ENCODE measurements at places on chromosomes 5 and 9.

- peak; percentile 88 for DNase-seq
Measured at GRCh38 chr5:148794729-148795561, 31.5 kb upstream of the ADRB2 start.

DNA sequence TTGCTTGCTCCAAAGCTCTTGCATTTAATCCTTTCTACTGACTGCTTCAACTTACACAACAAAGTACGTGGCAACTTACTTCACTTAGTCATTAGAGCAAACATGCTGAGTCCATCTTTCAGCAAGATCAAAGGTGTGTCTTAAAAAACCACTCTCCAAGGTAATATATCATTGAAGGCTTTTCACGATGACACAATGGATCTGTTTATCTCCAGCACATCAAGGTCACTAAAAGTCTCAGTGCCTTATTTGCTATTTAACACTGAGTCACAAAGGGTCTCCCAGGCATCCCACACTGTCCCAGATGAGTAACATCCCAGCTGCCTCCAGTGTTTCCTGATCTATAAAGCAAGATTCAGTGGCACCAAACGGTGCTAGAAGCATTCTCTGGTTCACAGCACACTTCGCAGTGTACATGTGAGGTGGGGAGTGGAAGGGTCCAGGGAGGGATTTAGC lies 3.7 kb upstream of the CLK4 start:
- DNase-seq: no peak

DNA sequence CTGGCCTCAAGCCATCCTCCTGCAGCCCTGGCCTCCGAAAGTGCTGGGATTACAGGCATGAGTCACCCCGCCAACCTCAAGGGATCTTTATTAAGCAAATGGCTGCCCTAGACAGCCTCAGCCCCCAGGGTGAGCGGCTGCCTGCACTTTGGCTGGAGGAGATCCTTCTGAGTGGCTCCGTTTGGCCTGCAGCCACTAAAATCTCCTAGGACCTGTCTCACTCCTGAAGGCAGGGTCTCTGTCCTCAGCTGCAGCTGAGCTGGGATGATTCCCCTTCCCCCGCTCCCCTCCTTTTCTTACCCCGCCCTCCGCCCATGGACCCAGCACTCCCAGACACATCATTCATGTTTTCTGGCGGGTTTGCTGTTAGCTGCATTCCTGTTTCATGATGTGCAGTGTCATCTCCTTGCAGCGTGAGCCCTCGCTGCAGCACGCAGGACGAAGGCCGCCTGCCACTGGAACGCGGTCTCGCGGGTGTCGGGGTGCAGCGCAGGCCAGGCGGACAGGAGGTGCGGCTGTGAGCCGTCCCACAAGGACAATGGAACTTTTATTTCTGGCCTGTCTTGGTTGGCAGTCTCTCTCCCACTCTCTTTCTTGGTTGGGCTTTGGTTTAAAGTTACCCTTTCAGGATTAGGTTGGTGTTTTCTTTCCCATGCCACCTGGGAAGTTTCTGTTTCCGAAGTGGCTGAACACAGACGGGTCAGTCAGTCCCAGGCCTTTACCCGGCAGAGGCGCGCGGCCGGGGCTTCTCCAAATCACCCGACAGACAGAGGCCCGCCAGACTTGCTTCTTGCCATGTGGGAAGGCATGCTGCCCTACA lies 137.1 kb downstream of the FOXD1 start:
- DNase-seq: no peak

GRCh38 chr5:39518516-39518915 lies 93.7 kb upstream of the DAB2 start:
- DNase-seq: no peak

DNA sequence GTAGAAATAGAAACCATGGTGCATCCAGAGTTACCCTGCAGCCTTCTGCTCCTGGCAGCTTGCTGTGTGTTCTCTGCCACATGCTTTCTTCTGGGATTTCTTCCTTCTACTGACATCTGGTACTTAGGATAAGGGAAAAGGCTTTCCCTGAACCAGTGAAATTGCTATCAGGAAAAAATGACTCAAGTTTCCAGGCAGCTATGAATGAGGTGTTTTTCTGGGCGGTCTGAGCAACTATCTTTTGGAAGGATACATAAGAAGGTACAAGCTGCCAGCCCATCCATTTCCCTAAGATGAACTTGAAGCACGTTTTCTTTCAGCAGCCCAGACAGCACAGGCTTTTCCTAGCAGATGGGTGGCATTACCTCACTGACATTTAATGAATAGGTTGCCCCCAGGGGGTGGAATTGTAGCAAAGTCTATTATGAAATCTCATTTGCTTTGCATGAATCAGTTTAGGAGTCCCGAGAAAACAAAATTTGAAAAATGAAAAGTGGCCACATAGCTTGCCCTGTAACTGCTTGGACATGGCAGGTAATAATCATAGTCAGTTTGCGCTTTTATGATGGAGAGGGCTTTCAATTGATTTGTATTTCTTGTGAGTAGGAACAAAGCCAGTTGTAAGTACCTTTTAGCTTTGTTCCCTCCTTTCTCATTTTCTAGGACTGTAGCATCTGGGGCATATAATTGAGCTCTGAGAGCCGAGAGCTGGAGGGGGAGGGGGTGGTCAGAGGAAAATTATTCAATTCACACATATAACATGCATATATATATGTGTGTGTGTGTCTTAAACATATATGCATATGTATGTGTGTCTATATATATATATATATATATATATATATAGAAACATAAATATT lies 108.5 kb downstream of the C9orf152 start:
- DNase-seq: no peak

DNA sequence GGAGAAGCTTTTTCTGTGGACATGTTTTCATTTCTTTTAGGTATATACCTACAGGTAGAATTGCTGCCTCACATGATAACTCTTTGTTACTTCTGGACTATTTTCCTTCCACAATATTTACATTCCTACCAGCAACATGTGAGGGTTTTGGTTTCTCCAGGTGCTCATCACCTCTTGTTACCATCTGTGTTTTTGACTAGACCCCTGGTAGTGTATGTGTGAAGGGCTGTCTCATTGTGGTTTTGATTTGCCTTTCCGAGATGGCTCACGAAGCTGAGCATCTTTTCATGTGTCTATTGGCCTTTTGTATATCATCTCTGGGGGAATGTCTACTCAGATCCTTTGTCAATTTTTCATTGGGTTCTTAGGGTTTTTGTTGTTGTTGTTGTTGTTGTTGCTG lies 17.2 kb upstream of the RANBP17 start:
- no peak for DNase-seq

GRCh38 chr9:84296146-84296843 lies 44.3 kb downstream of the SLC28A3 start:
- DNase-seq: peak; percentile 88

GRCh38 chr5:52638732-52639131 lies 149.0 kb upstream of the ITGA1 start:
- DNase-seq: no peak

- DNase-seq: no peak
Measured at GRCh38 chr5:145203193-145203592, 631.9 kb downstream of the PRELID2 start.

- no peak for DNase-seq
Measured at GRCh38 chr5:158707534-158707933, 392.2 kb downstream of the EBF1 start.

- DNase-seq: no peak
Measured at GRCh38 chr5:109083937-109084336, 325.8 kb downstream of the PJA2 start.

GRCh38 chr9:90020276-90020871 lies 415.6 kb downstream of the GADD45G start:
- DNase-seq: peak; percentile 69

DNA sequence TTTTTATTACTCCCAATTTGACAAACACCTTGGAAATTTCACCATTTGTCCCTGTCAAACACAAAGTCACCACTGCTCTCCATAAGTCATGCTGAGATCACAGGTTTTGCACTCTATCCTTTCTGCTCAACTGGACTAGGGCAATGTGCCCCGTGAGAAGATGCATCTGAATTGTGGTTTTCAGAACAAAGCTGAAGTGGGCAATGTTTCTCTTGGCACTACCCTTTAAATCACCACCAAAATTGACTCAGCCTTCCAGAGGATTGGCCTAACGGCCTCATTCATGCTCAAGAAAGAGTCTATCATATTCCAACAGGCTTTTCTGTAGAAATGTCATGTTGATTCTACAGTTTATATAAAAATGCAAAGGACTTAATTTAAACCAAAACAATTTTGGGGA lies 81.0 kb upstream of the TRIO start:
- DNase-seq: no peak

- peak; percentile 30 for DNase-seq
Measured at GRCh38 chr5:36177715-36178523, 26.0 kb downstream of the SKP2 start.

DNA sequence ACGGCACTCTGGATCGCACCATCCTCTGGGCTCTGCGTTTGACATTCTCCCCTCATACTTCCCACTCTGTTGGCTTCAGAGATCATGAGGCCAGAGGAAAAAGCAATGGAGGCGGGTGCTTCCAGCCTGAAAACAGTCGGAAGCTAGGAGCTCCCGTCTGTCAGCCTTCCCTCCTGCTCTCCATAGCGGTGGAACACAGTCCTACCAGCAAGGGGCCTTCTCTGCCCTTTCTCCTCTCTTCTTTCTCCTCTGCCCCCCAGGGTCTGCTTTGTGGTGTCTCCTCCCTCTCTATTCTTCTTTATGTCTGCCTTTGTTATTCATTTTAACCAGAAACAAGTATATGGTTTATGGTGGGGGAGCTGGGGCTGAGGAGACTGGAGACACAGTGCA lies 152.5 kb upstream of the NFIB start:
- DNase-seq: no peak

- no peak for DNase-seq
Measured at GRCh38 chr5:167525004-167525403, 766.4 kb upstream of the WWC1 start.

GRCh38 chr9:13734601-13735000 lies 455.1 kb upstream of the MPDZ start:
- DNase-seq: no peak

GRCh38 chr9:134602547-134603362 lies 38.8 kb upstream of the COL5A1 start:
- DNase-seq: no peak

GRCh38 chr5:165127941-165128340 lies 1622.5 kb downstream of the MAT2B start:
- peak; percentile 78 for DNase-seq

GRCh38 chr5:99272576-99272975 lies 343.8 kb upstream of the CHD1 start:
- no peak for DNase-seq

DNA sequence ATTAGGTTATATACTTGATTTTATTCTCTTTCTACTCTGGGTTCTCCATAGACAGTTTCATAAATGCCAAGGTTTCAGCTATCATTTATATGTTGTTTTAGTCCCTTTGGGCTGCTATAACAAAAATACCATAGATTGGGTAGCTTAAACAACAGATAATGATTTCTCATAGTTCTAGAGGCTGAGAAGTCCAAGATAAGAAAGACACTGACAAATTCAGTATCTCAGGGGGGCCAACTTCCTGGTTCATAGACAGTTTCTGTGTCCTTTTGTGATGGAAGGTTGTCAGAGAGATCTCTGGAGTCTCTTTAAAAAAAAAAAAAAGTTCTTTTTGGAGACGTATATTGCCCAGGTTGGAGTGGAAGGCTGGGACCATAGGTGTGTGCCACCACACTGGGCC lies 113.3 kb downstream of the SCAMP1 start:
- DNase-seq: no peak

DNA sequence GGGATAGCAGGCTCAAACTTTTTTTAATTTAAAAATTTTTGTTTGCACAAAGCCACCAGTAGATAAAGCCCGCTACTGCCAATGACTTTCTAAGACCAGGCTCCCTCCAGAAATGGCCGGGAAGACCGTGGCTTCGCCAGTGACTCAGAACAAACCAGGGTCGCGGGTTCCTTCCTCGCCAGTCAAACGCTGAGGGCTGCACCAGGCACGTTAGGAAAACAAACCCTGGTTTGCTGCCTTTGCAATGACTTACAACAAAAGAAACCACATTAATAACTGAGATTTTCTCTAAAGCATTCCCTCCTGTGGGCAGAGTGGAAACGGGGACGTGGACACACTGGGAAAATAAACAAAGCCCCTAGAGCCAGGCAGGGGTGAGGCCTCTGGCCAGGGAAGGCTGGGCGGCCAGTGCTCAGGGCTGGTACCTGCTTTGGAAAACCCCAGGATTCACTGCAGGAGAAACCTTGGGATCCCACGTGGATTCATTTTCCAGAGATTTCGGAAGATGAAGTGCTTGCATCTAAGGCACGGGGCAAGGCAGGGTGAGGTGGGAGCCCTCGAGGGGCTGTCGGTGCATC lies 3.8 kb downstream of the PRRX2 start:
- no peak for DNase-seq

DNA sequence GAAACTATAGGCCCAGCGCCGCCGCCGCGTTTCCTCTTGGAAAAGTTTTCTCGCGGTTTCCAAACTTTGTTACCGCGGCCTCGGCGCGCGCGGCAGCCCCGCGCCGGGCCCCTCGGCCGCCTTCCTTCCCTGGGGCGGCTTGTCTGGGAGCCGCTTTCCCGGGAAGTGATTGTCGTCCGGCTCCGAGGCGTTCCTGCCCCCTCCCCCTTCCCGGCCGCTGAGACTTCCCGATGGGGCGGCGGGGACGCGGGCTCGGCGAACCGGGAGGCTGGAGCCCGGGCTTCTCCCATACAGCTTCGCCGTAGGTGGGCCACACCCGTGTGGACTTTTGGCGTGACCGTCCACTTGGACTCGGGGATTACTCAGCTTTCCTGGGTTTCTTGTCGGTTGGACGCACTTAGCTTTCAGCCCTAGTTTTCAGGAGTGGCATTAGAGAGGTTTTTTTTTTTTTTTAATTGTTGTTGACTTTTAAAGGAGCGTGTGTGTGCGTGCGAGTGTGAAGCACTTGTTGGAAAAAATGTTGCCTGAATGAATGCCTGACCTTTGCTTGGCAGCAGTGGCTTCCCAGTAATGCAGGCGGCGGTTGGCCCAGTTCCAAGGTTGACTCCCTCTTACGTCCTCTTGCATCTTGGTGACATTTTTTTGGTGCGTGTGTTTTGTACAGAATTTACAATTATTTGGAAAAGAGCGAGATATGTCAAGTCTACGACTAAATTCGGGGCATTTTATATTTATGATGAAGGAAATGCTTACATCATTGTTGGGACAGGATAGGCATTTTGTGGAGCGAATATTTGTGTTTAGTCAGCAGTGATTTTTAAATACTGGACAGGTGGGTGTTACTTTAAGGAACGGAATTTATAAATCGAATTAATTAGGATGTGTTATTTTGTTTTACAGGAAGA lies 821 bp downstream of the CTNNA1 start:
- peak; percentile 79 for DNase-seq

GRCh38 chr9:124040186-124040931 lies 28.8 kb downstream of the LHX2 start:
- no peak for DNase-seq

DNA sequence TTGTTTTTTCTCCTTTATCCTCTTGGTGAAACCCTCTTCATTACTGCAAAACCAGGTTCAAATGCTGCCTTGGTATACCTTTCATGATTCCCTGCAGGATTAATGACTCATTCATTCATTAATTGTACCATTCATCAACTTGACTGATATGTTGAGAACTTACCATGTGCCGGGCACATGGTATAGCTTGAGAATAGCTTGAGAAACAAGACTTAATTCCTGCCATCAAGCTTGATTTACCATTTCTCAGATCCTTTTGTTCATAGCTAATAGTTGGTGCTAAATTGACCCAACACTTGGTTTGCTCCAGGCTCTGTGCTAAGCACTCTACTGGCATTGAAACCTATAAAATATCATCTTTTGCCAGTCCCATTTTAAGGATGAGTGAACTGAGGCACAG lies 165.7 kb downstream of the YIPF5 start:
- no peak for DNase-seq
